ENCODE measurements at places on chromosomes 5 and 9. TPM values are rescaled to one million over a fixed set of nuclear protein-coding genes. Genes with fewer than 3 reads are reported as not detected.

DNA sequence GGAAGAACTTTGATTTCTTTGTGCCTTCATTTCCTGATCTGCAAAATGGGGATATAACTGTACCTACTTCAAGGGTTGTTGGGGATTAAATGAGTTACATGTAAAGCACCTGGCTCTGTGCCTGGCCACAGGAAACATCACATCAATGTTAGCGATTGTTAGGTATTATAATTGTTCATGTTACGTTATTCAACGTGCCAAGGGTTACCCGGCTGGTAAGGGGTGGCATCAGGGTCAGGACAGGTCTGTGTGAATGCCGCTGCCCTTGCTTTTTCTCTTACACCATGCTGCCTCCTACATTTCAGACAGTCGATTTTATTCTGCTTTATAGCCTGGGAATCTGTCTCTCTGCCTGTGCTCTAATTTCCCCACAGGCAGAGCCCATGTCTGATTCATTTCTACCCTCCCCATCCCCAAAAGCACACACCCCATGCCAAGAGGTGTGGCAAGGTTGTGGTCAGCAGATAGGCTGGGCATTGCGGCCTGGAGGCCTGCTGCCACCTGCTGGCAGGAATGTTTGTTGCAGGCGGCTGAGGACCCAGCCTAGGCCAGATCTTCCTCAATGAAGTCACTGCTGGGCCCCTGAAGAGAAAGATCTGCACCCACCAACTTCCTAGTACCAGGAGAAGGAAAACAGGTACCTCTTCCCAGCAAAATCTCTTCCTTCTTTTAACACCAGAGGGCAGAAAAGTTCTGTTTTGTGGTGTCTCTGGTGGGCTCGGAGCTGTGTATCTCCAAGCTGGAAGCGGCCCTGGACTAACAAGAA is 5.3 kb downstream of the ANKS6 start:
- DNase-seq, result peak; percentile 95

DNA sequence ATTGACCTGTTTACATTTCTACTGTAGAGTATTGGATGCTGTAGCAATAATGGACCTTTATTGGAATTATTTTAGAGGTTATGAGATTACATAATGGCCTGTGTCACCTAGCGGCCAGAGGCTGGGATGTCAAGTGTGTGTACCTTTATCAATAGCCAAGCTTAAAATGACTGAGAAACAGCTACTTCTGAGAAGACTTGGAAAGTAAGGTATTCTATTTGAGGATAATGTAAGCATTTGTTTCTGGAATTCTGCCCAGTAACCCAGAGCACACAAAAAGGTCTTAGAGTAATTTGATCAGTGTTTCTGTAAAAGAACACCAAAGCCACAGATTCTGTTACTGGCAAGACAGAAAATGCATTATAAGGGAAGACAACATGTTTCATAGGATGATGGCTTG is 116.8 kb downstream of the MACIR start:
- no peak for DNase-seq

DNA sequence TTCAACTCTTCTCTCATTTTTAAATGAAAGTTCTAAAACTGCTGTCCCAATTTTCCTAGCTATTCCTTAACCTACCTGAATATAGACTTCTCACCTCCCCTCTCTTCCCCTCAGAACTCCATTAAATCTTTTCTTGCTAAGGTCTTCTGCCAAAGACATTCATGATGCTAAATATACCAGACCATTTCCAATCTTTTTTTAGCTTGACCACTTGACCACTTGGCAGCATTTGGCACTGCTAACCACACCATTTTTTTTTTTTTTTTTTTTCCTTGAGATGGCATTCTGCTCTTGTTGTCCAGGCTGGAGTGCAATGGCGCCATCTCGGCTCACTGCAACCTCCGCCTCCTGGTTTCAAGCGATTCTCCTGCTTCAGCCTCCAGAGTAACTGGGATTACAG is 3.6 kb upstream of the ZNF131 start:
- no peak for DNase-seq

DNA sequence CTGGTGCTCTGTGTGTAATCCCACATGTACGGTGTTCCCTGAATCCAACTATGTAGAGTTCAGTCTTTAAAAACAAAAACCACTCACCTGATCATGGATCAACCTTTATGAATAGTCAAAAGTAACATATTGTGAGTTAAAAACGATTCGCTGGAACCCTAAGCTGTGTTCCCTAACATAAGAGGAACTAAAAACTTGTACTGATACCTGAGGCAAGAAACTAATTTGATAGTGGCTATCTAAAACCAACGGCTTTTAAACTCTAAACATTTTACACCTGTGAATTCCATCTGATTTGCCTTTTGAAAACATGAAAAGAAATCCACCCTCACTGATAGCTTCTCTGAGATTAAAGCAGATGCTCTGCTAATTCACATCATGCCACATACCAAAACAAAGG is 101.5 kb downstream of the DEPDC1B start:
- DNase-seq, result no peak

GRCh38 chr5:68459093-68459809 is 243.7 kb downstream of the PIK3R1 start:
- no peak for DNase-seq

DNA sequence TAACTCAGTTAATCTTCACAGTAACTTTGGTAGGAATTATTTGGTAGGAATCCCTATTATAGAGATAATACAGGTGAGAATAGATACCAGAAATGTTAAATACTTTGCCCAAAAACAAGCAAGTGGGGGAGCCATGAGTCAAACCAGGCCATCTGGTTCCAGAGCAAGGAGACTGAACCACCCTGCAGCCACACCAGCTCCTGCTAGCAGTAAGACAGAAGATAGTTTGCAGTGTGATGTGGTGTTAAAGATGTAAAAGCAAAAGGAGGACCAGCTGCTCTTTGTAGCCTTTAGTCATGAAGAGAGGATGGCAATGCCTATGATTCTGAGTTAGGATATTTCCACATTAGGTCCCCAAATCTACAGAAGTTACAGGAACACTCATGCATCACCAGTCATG is 101.4 kb downstream of the PRKACG start:
- no peak for DNase-seq

- DNase-seq, result no peak
Measured at GRCh38 chr9:90894986-90895687, 93.5 kb downstream of the SYK start.

DNA sequence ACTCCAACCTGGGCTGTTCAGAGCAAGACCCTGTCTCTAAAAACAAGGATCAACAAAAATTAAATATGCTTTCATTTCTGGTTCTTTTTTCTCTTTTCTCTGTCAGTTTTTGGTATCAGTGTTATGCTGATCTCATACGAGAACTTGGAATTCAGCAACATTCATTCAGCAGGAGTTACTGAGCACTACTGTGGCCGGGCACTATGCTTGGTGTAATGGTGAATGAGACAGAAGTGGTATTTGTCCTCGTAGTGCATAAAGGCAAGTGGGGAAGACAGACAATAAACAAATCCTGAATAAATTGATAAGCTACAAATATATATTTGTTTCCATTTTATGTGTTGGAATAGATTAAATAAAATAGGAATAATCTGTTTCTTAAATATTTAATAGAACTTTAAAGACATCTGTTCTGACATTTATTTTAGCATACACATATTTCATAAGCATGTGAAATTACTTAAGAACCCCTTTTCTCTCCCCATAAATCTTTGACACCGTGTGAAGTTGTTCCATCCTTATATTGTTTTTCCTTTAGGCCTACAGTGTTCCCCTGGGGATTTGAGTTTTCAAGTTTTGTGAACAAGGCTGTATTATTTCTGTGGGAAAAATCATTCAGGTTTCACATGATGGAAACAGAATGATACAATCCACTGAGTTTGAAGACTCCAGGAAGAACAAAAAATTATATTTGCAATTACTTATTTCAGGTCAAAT is 24.6 kb downstream of the UBAP1 start:
- no peak for DNase-seq

GRCh38 chr9:135147474-135147805 is 60.0 kb downstream of the OLFM1 start:
- no peak for DNase-seq

GRCh38 chr9:133566382-133566781 is 31.9 kb downstream of the ADAMTSL2 start:
- no peak for DNase-seq

DNA sequence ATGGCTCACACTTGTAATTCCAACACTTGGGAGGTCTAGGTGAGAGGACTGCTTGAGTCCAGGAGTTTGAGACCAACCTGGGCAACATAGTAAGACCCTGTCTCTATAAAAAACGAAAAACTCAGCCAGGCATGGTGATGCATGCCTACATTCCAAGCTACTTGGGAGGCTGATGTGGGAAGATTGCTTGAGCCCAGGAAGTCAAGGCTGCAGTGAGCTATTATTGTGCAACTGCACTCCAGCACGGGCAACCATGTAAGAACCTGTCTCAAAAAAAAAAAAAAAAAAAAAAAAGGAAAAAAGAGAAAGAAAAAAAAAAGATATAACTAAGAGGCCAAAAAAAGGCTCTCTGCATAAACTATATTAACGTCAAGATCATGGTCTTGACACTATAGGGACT is 27.3 kb downstream of the GIN1 start:
- DNase-seq, result no peak

The KLHL3 gene
- 12.3 TPM for total RNA-seq

The GALNT12 gene
- 5.6 TPM for total RNA-seq

The ACTBL2 gene
- total RNA-seq, result not detected

The C7 gene
- 961 TPM for total RNA-seq

The HSPB3 gene
- total RNA-seq, result not detected

The SH3GL2 gene
- not detected for total RNA-seq

The CCDC171 gene
- total RNA-seq, result 4.9 TPM

The IFNA21 gene
- total RNA-seq, result not detected

The RASGRF2 gene
- total RNA-seq, result 1.8 TPM

The FOXD4L6 gene
- not detected for total RNA-seq

The SLC6A3 gene
- not detected for total RNA-seq
